ENCODE measurements at places on chromosomes 7 and 10.

DNA sequence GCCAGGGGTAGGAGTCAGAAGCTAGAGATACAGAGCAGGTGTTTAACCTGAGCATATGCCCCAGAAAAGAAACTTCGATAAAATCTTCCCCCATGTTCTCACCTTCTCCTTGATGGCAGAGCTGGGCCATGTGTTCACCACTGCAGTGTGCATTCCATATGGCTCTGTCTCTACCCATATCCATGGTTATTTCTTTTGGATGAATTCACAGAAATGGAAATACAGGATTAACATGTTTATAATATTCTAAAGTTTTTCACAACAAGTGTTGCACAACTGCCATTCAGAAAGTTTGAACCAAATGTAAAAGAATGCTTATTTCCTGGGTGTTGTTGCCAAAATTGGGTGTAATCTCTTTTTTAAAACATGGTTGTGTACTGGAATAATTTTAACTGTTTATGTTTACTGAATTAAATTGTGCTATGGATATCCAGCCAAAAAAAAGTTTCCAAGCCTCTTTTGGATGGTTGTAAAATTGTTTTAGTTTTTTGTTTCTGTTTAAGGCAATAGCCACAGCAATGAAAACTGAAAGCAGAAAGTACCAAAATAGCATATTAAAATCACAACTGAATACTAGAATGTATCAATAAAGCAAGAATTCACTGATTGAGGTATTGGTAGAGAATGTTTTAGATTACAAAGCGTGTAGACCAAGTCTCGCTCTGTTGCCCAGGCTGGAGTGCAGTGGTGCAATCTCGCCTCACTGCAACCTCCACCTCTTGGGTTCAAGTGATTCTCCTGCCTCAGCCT lies 19.9 kb upstream of the CCNY start:
- no peak for DNase-seq

- DNase-seq = no peak
Observed at GRCh38 chr10:103145046-103145445, 48.0 kb downstream of the NT5C2 start.

- DNase-seq = no peak
Observed at GRCh38 chr10:90604636-90605035, 253.2 kb downstream of the HTR7 start.

DNA sequence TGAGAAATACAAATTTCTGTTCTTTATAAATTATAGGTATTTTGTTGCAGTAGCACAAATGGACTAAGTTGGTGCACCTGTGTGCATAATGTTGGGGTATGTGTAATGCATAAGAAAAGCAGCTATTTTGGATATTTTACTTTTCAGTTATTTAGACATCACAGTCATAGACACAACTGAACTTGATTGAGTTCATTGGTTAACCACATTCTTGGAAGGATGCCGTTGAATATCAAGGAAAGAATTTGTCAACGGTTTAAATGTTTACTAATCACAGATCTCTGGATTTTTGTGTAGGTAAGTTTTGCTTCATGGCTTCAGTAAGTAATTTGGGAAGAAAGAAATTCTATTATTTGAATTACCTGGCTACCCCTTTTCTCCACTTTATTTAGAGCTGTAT lies 4.1 kb downstream of the OTUD1 start:
- DNase-seq = no peak

- no peak for DNase-seq
Observed at GRCh38 chr10:17649836-17650235, 5.9 kb downstream of the STAM start.

- no peak for DNase-seq
Observed at GRCh38 chr10:60781661-60782060, 3.4 kb downstream of the CDK1 start.

- DNase-seq = no peak
Observed at GRCh38 chr7:205115-206010, 13.0 kb downstream of the FAM20C start.

GRCh38 chr7:27240015-27240731 lies 2.4 kb upstream of the EVX1 start:
- no peak for DNase-seq

- no peak for DNase-seq
Observed at GRCh38 chr10:75736889-75737579, 305.6 kb downstream of the LRMDA start.

GRCh38 chr10:72690071-72690755 lies 1.7 kb upstream of the MCU start:
- no peak for DNase-seq

DNA sequence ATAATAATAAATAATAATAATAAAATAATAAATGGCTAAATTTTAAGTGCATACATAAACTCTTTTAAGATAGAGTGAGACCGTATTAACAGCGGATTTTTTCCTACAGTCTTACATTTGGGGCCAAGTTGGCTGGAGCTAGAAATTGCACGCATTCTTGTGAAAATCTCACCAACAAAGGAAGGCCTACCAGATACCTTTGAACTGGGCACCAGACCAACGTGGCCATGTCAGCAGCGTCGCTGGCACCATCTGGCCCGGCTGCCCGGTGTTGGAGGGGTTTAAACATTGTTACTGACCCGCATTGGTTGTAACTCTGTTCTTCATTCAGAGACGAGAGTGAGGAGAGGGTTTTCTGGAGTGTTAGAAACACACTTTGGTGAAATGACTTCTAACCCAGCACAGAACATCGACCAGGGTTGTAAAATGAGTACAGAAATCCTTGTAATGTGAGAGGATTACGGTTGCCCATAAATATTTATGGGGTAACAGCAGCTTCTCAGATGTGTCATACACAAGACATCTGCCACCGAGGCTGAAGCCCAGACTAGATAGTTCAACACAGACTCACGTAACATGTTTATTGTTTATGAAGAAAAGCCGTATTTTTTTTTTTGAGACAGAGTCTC lies 34.6 kb upstream of the UNCX start:
- DNase-seq = no peak

DNA sequence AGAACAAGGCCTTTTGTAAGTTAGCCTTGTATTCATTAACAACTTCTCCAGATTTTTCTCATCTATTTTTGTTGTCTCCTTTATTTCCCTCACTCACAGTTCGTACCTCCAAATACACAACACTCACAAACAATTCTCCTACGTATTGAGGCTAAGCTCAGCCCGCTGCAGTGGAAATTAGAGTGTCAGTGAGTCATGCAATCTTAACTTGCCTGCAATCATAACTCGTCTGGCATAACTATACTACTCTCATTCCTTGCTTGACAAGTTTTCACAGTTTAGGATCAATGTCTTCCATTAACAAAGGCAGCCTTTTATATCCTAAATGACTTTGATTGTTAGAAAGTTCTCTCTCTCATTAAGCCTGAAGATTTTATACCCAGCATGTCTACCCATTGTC lies 23.8 kb downstream of the TMEM196 start:
- DNase-seq = no peak

DNA sequence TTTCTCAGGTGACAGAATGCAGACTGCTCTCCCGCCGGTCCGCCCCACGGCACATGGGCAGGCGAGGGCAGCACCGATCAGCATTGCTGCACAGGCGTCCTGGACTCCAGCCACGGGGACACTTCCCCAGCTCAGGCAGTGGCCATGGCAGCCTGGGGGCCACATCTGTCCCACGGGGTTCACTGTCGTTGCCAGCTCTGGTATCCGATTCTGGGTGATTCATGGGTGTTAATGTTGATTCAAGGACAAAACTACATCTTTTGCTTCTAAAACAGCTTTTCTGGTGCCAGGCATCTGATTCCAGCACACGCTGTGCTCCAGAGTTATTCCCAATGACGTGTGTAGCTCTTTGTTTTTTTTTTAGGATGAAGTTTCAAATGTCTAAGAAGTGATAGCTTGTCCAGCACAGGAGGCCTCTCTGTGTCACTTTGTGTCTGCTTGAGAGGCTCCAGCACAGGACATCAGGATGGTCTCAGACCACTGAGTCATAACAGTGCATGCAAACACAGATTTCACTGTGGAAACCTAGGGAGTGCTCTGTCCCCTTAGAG lies 218.0 kb downstream of the WDR37 start:
- DNase-seq = no peak

- no peak for DNase-seq
Observed at GRCh38 chr7:67758551-67758950, 761.9 kb downstream of the TYW1 start.

GRCh38 chr7:52475001-52475582 lies 560.3 kb upstream of the POM121L12 start:
- no peak for DNase-seq

- DNase-seq = no peak
Observed at GRCh38 chr7:15334536-15335263, 227.1 kb downstream of the AGMO start.

DNA sequence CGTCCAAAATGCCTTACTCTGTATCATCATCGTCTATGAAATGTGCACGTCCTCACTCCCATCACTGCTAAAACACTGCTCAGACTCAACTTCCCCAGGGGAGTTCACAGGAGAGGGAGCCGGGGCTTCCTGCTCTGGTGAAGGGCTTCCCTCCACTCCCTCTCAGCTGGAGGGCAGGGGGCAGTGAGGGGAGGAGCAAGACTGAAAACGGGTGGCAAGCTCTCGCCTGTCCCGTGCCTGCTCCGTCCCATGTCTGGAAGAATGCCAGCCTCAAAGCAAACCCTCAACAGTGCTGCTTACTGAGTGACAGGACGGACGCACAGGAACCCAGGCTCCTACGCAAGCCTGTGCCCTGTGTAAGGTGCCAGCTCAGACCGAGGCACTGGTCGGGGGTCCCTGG lies 25.1 kb downstream of the PRKAG2 start:
- DNase-seq = no peak

DNA sequence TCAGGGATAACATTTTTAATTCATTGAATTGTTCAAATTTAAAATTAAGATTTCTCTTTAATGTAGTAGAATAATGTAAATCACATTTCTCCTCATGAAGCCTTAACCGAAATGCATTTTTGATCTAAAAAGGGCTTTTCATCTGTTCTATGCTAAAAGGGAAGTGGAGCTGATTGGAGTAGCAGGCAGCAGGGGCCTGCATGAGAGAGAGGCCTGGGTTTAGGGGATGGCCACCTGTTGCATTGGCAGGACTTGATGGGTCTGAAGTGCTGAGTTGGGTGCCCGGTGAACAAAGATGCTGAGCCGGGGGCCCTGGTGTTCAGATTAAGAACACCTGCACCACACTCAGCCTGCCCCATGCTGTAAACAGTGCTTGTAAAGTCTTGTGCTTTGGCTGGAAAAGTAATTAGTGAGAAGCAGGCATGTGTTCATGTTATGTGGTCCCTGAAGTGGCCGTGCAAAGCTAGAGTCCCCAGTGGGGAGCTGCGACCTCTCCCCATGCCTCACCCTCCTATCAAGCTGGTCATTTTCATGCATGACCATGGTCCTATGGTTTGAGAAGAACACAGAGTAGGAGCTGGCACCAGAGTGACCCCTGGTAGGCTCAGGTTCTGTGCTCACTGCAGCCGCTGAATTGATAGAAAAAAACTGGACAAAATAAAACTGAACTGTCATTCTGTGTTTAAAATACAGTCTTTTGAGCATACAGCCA lies 124.3 kb downstream of the ADCY1 start:
- DNase-seq = no peak

DNA sequence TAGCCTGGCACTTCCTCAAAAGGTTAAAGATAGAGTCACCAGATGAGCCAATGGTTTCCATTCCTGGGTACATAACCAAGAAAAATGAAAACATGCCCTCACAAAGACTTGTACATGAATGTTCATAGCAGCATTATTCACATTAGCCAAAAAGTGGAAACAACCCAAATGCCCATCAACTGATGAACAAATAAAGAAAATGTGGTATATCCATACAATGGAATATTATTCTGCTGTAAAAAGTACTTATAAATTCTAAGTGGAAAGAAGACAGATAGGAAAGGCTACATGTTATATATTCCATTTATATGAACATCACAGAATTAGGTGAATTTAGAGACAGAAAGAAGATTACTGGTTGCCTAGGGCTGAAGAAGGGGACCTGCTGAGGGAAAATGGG lies 10.7 kb upstream of the SLC16A9 start:
- DNase-seq = no peak

DNA sequence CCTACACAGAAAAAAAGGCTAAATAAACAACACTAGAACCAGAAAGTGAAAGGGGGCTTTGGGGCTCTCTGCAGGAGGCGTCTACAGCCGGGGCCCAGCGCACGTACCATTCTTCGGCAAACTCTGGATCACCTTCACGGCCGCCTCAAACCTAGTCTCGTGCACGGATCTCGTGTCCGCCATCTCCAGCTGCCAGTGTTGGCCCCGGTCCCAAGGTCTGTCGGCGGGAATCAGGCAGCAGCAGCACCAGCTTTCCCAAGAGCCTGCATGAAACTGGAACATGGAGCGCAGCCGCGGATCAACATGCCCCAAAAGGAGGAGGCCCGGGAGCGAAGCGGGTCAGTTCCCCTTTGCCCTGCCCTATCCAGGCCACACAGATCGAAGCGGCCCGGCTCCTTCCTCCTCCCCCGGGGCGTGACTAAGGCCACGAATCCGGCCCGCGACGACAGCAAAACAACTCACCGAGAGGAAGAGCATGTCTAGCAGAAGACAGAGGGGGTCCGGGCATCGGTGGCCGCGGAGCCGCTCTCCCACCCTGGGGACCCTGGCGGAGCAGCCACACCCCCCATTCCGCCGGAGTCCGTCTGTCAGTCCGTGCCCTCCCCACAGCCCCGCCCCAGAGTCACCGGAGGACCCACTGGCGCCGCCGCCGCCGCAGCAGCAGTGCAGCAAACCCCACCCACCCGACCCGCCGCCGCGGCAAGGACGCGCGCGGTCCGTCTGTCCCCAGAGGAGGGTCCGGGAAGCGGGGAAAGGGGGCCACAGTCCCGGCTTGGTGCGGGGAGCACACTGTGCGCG lies at the start of gene ACBD5:
Gene ACBD5 (minus strand): TSS at position 586 of the 798 bp plus-strand sequence. CDS start 109 bp downstream, at position 477.
- DNase-seq = no peak

DNA sequence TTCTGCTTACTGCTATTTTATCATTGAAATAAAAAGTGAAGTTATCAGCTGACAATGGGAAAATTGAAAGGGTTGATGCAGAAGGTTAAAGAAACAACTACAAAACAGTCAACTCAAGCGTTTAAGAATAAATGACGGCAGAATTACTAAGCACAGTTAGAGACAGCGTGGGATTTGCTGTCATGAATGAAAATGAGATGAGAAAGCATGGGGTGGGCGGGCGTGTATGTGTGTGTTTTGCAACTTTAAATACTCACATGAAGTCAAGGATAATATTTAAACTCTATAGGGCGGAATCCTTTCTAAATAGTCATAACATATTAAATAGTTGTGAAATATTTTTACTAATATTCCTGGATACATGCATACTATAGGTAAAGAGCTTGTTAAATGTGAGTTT lies 450.8 kb downstream of the ETV1 start:
- DNase-seq = no peak

DNA sequence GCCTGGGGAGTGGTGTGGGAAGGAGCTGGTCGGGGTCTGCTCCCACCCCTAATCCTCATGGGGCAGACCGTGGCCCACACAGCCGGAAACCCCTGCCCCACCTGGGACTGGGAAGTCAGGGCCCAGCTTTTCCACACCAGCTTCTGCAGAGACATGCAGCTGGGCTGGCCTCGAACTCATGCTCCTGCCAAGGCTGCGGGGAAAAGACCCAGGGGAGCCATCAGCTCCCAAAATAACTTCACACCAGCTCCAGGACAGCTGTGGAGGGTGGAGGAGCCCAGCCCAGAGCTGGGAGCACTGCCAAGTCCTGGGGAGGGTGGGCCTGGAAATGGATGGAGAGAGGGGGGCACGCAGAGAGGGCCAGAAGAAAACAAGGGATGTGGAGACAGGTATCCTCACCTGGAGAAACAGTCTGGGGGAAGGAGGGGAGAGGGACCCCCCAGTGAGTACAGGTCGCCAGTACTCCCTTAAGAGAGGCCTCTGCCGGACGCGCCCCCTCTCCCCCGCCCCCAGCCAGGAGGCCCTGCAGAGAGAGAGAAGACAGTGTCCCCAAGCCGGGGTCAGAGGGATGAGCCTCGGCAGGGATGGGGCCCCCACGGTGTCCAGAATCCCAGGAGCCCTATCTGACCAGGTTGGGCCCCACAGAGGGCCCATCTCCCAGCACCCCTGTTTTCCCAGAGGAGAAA lies 11.5 kb upstream of the GRIFIN start:
- DNase-seq = no peak

Measured in stimulated activated CD8-positive, alpha-beta memory T cell treated with anti-CD3 and anti-CD28 coated beads, Interleukin-4, amount 100 ng/mL, for 1 hour (primary cell).